Cerebellar cortex (tissue), 1 donor: ENCODE measurements at places on chromosomes 7 and 10.

GRCh38 chr7:86788948-86789347 lies 145.2 kb downstream of the GRM3 start:
- no peak for DNase-seq

- DNase-seq: peak; percentile 29
Observed at GRCh38 chr10:3784510-3785250, at the start of gene KLF6. Gene KLF6, minus strand, starts transcription at chr10:3785209. Its CDS starts 195 bp downstream, at chr10:3785014.

- peak; percentile 14 for DNase-seq
Observed at GRCh38 chr10:24513155-24513554, 210.5 kb downstream of the ARHGAP21 start.

DNA sequence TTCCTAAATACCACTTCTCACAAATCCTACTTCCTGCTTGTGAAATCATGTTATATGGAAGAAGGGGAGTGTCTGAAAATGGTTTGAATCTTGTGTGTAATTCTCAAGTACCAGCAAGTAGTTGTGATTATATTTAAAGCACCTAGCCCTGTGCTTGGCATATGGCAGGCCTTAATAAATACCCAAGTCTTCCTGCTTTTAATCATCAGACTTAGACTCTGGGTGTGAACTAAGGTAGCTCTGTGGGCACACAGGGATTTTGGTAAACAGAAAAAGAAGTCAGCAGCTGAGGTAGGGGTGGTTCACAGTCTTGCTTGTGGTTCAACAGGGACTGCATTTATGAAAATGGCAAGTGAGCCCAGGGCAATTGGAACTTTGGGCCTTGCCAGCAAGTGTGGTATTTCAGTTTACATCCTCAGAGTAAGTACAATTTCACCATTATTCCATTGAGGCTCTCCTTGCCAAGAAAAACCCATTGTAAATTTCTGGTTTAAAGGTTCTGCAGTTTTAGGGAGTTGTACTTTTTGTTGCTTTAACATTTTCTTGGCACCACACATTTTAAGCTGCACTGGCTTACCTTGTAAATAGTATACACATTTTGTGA lies 215.5 kb downstream of the AUTS2 start:
- DNase-seq: no peak

DNA sequence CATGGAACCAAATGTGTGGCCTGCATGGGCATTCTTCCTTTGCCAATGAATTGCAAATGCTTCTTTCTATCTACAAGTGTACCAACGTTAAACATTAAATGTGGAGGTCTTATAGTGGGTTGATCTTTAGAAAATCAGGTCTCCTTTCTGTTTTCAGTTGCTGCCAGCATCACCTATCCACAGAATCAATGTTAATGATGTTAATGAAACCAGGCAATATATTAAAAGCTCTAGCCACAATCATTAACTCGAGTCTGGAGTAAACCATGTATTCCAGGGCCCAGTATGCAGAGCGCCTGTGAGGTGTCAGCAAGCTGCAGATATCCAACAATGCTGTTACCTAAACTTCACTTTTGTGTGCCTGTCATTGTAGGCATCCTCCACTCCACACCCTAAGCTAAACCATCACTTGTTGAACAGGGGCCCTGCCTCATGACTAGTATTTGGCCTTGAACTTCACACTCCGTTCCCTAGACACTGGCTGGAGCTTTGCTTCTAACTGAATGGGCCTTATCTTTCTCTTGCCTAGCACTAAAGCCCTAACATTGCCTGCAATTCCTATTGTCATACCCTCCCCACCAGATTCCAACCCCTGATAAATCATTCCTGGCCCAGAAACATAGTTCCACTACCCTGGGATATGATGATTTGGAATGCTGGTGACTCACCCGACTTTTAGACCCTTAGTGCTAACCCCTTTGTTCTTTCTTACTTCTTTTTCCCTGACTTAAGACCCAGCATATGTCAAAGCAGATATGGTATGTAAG lies 24.3 kb upstream of the ITGB8 start:
- no peak for DNase-seq

DNA sequence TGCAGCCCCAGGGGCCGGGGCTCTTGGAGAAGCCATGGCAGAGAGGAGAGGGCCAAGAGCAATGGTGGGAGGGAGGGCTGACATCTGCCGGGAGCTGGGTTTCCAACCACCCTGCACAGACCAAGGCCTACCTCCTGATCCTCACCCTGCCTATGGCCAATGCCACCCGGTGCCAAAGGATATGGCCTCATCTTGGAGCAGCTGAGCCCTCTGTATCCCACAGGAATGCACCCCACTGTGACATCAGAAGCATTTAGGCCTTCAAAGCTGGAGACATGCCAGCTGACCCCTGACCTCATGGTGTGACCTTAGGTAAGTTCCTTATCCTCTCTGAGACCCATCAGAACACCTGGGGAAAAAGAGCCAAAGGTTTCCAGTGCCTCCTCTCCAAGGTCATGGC lies 113.6 kb upstream of the ZMIZ1 start:
- DNase-seq: no peak

GRCh38 chr10:28300027-28300426 lies 2.8 kb downstream of the MPP7 start:
- no peak for DNase-seq

DNA sequence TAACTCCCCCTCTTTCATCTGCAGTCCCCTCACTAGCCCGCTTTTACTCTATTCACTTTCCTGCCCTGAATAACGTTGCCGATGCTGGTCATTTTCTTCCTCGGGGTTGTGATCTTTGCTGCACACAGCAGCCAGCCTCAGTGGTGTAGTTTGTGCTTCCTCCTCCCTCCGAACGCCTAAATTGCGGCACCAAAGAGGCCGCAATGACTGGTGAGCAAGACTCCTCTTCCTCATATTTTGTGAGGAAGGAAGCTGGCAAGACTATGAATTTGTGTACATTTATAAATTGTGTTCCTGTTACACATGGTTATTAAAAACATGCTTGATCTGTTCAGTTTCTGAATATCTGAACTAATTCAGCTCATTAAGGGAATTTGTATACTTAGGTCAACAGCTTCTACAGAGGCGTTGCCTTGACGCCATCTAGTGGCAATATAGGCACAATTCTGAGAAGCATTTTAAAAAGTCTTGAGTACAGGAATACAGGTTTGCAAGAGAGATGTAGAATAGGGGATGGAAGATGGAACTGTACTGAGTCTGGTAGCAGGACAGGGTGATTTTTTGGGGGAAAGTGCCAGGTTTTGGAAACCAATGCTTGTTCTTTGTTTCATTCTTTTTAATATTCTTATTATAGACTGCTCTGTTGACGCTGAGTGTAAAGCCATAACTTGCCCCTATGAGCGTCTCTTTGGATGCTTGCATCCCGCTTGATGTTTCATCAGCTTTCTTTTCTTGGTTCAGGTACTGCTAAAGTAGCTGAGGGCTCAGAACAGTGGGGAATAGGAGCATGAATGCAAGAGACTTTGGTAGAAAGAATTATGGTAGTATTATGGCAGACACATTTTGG lies 4.1 kb upstream of the TAS2R5 start:
- DNase-seq: peak; percentile 73

DNA sequence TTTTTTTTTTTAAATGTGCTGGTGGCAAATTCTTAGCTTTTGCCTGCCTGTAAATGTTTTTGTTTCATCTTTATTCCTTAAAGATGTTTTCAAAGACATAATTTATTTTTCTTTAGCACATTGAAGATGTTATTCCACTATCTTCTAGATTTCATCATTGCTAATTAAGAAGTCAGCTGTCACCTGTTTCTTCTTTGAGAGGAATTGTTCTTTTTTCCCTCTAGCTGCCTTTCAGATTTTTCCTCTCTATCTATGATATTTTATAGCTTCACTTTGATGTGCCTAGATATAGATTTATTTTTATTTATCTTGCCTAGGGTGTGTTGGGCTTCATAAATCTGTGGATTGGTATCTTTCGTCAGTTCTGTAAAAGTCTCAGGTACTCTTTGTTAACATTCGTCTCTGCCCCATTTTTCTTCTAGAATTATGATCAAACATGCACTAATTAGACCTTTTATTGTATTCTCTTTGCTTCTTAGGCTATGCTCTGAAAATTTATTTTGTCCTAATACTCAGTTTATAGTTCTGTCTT lies 50.0 kb upstream of the GATA3 start:
- no peak for DNase-seq

DNA sequence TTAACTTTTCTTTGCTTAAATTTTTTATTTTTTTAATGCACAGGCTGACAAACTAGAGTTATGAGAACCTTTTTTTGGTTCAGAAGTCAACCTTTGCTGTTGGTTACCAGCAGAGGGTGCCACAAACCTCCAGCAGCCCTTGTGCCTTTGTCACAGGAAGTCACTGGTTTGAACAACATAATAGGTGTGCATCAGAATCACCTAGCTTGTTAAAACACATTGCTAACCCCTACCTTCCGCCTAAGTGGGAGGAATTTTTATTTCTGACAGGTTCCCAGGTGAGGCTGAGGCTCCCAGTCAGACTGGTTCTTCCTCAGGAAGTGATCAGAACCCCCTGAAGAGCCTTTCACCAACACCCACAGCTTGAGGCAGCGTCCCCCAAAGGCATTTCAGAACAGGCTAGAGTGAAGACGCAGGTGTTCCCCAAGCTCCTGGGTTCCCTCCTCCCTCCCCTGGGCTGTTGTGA lies 22.6 kb upstream of the VDAC2 start:
- peak; percentile 56 for DNase-seq

GRCh38 chr7:151566897-151567320 lies 47.2 kb upstream of the RHEB start:
- no peak for DNase-seq

DNA sequence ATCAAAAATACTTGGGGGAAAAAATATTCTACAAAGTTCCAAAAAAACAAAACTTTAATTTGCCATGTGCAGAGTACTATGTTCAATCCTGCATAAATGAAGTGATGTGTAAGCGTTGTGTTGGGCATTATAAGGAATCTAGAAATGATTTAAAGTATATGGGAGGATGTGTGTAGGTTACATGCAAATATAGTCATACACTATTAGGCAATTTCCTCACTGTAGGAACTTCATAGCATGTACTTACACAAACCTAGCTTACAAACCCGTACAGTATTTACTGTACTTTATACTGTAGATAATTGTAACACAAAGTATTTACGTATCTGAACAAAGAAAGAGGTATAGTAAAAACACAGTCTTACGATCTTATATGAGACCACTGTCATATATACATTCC lies 72.3 kb downstream of the NRBF2 start:
- DNase-seq: no peak

DNA sequence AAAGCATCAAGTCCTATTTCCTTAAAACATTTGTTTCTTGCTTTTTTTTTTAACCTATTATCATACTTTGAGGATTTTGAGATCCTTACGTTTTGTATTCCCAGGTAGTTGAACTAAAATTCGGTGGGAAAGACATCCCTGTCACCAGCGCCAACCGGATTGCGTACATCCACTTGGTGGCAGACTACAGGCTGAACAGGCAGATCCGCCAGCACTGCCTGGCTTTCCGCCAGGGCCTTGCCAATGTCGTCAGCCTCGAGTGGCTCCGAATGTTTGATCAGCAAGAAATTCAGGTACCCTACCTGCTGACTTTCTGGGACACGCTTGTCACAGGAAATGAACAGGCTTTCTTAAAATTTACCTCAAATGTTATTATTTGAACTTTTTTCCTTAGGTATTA lies 83.0 kb upstream of the DNAJB6 start:
- DNase-seq: peak; percentile 82

- peak; percentile 24 for DNase-seq
Observed at GRCh38 chr7:23467291-23467805, 2.9 kb downstream of the IGF2BP3 start.

DNA sequence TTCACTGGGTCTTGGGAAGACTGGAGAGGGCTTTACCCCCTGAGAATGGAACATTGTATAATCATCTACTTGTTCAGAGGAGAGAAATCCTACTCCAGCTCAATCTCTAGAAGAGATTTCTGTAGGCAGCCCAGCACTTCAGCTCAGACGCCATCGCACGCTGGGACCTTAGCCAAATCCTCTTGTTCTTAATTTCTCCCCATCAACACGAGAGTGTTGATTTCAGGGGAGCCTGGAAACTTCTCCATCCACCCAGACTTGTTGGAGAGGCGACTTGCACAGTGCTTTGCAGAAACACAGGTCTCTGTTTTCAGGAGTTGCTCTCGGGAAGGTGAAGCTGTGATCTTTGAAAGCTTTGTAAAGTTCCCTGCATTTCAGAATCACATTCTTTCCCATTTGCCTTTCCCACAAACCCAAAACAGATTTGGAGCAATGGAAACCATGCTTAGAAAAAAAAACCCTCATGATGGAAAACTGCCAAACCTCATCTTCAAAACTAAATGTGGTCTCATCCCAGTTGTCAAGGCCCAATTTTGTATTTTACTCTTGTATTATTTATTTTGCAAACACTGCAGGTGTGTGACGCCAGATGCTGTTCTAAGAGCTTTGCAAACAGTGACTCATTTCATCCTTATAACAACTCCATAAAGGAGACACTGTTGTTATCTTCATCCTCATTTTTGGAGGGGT lies 60.9 kb downstream of the CALML3 start:
- DNase-seq: no peak

DNA sequence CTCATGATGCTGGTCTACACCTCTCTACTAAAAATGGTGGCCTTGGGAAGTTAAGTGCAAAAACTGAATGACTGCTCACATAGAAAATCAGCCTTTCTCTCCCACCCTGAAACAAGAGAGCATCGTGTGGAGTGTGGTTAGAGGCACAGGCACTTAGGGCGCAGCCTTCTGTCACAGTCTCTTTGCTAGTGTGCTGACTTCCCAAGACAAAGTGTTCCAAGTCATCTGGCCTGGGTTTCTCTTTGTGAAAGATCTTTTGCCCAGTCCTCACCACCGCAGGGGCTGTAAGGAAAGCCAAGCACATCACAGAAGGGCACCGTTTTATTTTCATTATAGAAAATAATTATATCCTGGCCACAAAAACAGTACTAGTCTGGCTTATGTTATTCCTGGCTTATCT lies 12.5 kb downstream of the STN1 start:
- peak; percentile 94 for DNase-seq

DNA sequence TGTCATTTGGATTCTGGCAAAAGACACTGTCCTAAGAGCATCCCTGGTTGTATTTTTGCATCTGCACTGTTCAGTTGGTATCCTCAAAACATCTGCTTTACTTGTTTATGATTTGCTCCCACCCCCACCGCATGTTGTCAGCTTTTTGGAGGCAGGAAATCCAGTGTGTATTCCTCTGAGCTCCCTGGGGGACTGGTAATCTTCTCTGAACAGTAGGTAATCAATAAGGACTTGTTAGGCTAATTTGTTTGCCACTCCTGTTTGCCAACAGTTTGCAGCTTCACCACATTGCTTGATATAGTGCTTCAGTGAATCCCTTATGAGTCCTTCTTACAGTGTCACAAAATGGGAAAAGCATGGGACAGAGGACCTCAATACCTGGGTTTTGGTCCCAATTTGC lies 49.1 kb downstream of the FEZF1 start:
- no peak for DNase-seq

GRCh38 chr10:32995751-32996150 lies 37.7 kb upstream of the ITGB1 start:
- peak; percentile 23 for DNase-seq

- DNase-seq: no peak
Observed at GRCh38 chr10:72727130-72727529, 35.2 kb downstream of the MCU start.

GRCh38 chr10:78924319-78925003 lies 144.3 kb upstream of the ZMIZ1 start:
- DNase-seq: no peak

DNA sequence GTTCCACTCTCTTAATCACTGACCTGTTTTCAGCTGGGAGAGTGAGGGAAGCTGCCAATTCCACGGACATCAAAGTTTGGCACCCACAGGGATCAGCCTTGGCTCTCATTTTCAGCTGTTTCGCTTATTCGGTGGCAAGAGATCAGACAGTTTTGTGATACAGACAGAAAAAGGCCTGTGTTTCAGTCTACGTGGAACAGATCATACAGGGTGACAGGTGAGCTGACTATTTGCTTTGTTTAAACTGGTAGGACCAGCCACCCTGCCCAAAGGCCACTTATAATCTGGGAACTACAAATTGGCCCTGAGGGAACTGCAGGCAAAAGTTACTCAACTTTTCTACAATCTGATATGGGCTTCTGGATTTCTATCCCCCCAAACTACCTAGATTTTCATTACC lies 128.6 kb downstream of the ZNF467 start:
- no peak for DNase-seq
